ENCODE measurements at places on chromosomes 16 and 17. TPM values are rescaled to one million over a fixed set of nuclear protein-coding genes. Genes with fewer than 3 reads are reported as not detected.

DNA sequence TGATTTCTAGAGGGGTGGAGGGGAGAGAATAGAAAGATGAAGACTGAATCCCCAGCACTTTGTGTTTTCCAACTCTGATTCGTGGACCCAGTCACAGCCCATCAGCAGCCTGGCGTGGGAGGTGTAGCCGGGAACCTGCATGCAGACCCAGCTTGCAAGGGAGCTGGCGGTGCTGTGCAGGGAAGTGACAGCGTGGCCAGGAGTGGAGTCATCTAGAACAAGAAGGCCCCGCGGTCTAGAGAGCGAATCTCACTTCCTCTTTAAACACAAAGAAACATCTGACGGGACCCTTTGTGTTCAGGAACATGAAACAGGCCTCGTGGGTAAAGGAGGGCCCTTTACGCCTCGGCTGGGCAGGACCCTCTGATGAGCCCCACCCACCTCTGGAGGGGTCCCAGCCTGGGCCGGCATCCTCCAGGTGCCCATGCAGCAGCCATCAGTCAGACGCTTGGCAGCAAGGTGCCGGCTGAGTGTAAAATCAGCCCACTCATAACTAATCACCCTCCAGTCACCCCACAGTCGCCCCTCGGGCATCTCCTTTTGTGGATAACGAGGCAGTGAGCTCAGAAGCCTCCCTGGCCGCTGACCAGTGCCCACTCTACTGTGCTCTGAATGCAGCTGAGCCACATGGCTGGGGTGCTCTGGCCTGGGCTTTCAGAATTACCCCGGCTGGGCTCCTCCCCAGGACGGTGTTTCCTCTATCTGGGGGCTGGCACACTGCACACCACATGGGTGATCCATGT, 4.4 kb downstream of the SNAI3 start:
- DNase-seq, result no peak

GRCh38 chr17:55303701-55304145, 39.0 kb downstream of the HLF start:
- no peak for DNase-seq

DNA sequence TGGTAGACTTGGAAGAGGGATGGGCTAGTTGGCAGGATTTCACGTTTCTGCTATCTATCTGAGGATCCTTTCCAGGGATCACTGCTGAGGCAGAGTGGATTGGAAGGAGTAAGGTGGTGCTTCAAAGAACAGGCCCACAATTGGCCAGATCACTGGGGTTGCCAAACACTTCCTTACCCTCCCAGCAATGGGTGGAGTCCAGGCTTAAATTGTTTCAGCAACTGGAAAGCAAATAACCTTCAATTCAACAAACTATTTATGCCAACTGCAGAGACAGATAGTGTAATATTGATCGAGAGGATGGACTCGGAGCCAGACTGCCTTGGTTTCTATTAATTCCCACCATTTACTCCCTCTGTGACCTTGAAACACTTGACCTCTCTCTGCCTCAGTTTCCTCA, 2.1 kb downstream of the ARRB2 start:
- no peak for DNase-seq

SF3B3 gene
- total RNA-seq, result 449 TPM

- no peak for DNase-seq
These were observed 40.7 kb upstream of the DLX4 start for GRCh38 chr17:49928126-49928800.

All from Calu3 (cell line).